Muscle of leg (tissue), 16 donors: ENCODE measurements at places on chromosomes 1 and 21. TPM values are rescaled to one million over a fixed set of nuclear protein-coding genes. Genes with fewer than 3 reads are reported as not detected.

The SLC9C2 gene
- not detected for total RNA-seq

The VCAM1 gene
- total RNA-seq: 18.4 TPM

The HSD3B1 gene
- total RNA-seq: 0.53 TPM

The HTR1D gene
- not detected for total RNA-seq

DNA sequence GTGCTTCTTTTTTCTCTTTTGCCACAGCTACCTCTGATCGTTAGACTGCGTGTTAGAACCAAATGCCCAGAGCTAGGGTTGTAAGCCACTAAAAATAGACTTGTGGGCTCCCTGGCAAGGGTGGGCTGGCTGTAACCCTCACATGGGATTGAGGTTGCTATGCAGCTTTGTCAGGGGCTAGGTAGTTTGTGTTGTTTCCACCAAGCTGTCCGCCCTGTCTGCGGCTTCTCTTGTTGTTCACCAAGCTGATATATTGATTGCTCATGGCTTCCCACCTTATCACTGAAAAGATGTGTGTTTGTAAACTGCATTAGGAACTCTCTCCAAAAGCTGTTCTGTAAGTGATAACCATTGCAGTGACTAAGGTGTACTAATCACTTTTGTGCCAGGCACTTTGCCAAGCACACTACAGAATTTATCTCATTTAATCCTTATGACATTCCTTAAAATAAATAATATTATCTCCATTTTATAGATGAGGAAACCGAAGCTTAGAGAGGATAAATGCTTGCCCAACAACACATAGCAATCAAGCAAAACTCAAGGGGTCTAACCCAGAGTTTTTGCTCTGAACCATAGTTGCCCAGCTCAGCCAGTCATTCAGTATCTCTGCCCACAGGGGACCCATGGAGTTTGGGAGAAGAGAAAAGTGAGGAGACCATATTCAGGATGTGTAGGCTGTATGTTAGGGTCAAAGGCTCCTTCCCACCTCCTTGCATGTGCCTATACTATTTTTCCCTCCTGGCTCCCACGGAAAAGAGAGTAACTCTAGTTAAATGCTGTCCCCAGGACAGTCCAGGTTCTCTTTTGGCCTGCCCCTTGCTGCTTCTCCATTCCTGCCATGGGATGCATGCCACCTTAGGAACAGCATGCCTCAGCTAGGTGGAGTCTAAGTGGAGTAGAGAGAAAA is 42.2 kb upstream of the TARBP1 start:
- H3K36me3 ChIP-seq: no peaks in the 10 kb centered on the region
- peaks cover 48% of the 10 kb centered on the region for H3K4me1 ChIP-seq
- DNase-seq: no peak
- H3K4me3 ChIP-seq: no peak overlapping the region

DNA sequence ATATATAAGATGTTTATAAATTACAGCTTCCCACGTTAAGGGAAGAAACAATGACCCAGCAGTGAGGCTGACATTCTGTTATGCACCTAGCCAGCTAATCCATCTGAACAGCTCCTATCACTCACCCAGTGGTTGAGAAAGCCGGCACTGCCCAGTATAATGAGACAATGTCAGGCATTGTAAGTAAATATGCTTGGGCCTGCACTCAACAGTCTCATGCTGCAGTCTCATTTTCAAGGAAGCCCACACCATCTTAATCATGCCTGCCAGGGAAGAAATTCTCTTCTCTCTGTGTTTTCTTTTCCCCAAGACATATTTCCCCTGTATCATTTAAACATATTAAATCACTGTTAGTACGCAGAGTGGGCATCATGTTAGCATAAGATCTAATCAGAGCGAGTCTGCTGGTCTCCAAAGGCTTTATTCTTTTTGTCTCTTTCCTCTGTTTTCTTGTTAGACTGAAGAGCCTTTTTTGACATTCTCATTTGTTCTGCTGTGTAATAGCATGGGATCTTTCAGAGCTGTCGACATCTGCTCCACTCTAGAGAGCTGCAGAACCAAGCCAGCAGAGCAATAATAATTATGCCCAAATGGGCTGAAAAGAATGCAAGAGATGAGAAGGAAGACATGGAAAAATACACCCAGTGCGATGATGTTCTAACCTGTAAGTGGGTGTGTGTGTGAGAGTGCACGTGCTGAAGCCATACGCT is 67.6 kb upstream of the SLC22A15 start:
- H3K4me3 ChIP-seq: no peak overlapping the region
- no peaks in the 10 kb centered on the region for H3K27me3 ChIP-seq
- no peaks in the 10 kb centered on the region for H3K36me3 ChIP-seq
- no peaks in the 10 kb centered on the region for H3K4me1 ChIP-seq
- H3K27ac ChIP-seq: no peak overlapping the region

- peaks cover 9% of the 10 kb centered on the region for H3K4me1 ChIP-seq
- no peaks in the 10 kb centered on the region for H3K36me3 ChIP-seq
- DNase-seq: no peak
- H3K27ac ChIP-seq: no peak overlapping the region
- no peak overlapping the region for H3K4me3 ChIP-seq
- peaks cover 2% of the 10 kb centered on the region for H3K27me3 ChIP-seq
Measured at GRCh38 chr1:17086751-17087150, 32.5 kb downstream of the PADI2 start.

- no peak overlapping the region for H3K4me3 ChIP-seq
- peaks cover 67% of the 10 kb centered on the region for H3K36me3 ChIP-seq
- H3K27me3 ChIP-seq: no peaks in the 10 kb centered on the region
- no peak overlapping the region for H3K27ac ChIP-seq
- peaks cover 3% of the 10 kb centered on the region for H3K4me1 ChIP-seq
Measured at GRCh38 chr21:41446586-41446985, 20.5 kb downstream of the MX1 start.

- H3K4me1 ChIP-seq: no peaks in the 10 kb centered on the region
- no peak overlapping the region for H3K4me3 ChIP-seq
- no peaks in the 10 kb centered on the region for H3K36me3 ChIP-seq
Measured at GRCh38 chr21:24759348-24760075, 847.8 kb downstream of the MRPL39 start.

GRCh38 chr1:209710093-209710492 is 5.4 kb downstream of the HSD11B1 start:
- H3K27me3 ChIP-seq: peaks cover 2% of the 10 kb centered on the region
- H3K4me3 ChIP-seq: no peak overlapping the region
- no peak overlapping the region for H3K27ac ChIP-seq
- DNase-seq: no peak
- H3K36me3 ChIP-seq: no peaks in the 10 kb centered on the region
- H3K4me1 ChIP-seq: no peaks in the 10 kb centered on the region

DNA sequence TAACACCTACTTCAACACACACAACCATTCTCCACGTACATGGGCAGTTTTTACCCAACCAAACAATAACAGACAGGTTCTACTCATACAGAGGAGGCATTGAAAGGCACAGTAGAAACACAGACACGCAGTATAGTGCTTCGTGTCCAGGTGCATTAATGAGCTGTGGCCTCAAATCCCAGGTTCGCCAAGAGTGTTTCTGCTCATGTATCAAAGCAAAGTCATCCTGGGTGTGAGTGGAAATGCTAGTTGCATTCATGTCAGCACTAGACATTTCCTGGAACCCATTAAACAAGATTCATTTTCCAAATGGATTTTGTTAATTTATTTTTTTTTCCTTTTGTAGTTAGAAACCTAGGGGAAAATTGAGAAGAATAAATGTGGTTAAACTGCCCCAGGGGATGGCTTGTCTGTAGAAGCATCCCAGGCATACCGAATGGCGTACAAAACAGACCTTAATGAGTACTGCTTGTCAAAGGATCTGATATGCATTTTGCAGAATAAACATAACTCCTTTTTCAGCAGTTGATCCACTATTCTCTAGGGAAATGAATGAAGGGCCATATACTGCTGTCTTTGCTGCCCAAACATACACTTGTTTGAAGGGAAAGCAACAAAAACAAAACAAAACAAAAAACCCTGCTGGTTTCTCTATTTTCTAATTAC is 298.6 kb upstream of the ST6GALNAC5 start:
- no peak overlapping the region for H3K27ac ChIP-seq
- H3K36me3 ChIP-seq: no peaks in the 10 kb centered on the region
- no peaks in the 10 kb centered on the region for H3K4me1 ChIP-seq
- no peak overlapping the region for H3K4me3 ChIP-seq
- no peak for DNase-seq
- H3K27me3 ChIP-seq: no peaks in the 10 kb centered on the region

- H3K4me1 ChIP-seq: peaks cover 3% of the 10 kb centered on the region
- H3K27me3 ChIP-seq: peaks cover 45% of the 10 kb centered on the region
- peak; percentile 12 for DNase-seq
- H3K36me3 ChIP-seq: no peaks in the 10 kb centered on the region
Measured at GRCh38 chr1:9996624-9997582, at the start of gene RBP7. Gene RBP7 (plus strand): TSS chr1:9997228. CDS start chr1:9997259, 31 bp downstream.
